AG10803 (cell line): ENCODE measurements at places on chromosomes 1 and 21.

DNA sequence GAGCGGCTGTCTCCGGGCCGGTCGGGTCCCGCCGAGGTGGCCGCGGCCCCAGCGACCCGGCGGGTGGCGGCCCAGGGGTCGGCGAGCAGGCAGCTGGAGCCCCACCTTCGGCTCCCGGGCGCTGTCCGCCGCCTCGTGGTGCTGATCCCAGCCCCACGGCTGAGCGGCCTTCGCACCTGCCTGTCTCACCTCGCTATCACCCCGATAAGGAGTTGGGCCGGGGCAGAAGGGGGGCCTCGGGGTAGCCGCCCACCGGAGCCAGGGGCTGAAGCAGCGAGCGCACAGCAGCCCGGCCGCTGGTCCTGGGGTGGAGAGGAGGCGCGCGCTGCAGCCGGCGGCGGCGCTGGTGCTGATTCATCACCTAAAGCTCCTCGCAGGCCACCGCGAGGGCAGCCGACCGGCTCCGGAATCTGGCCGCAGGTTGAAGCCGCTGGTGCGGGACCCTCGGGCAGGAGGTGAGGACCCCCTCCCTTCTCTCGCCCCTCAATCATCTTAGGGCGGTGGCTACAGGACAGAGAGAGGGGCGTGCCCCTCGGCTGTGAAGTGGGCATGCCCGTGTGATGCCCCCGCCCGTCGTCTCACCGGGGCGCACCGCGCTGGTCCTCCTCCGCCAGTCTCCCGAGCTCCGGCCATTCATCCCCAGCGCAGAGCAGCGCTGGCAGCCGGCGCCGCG lies 575 bp downstream of the TRIM67 start:
- DNase-seq = no peak

- peak; percentile 37 for DNase-seq
Observed at GRCh38 chr1:76625886-76626678, 241.2 kb upstream of the ST6GALNAC5 start.

GRCh38 chr1:214422137-214422671 lies 129.2 kb downstream of the PTPN14 start:
- peak; percentile 48 for DNase-seq

DNA sequence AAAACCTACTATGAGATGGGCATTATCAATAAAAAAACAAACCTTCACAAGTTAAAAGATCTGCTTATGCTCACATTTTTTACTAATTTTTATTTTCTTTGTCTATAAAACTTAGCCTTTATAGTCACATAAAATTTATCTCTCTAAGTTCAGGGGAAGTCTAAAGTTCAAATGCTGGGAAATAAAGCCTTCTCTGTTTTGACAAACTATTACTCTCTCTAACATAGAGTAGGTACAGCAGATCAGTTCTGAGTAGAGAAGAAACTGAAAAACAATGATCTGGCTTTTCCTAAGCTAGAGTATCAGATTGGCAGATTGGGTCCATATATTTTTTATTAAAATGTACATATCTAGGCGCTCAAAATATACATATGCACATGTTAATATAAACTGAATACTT lies 31.2 kb downstream of the C1orf141 start:
- DNase-seq = no peak

GRCh38 chr1:9626201-9626608 lies 25.3 kb upstream of the PIK3CD start:
- DNase-seq = no peak

- no peak for DNase-seq
Observed at GRCh38 chr1:18486195-18486594, 5.5 kb downstream of the KLHDC7A start.

DNA sequence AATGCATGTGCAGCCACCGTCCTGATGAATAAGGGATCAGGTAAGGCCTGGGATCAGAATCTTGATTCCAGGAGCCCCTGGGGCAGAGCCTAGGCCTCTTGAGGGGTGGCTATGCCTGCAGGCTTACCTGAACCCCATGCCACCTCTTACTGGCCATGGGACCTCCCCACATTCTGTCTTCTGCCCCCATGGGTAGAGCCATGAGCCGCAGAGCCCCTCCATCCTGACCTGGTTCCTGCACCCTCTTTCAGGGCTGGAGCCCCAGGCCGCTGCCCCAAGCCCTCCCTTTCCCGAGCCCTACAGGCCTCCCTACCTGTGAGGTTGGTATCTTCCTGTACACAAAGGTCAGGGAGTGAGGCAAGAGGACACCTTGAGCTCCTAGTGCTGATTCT lies 120.8 kb downstream of the DMRTB1 start:
- no peak for DNase-seq

- DNase-seq = no peak
Observed at GRCh38 chr1:37261129-37261528, 213.3 kb upstream of the ZC3H12A start.

GRCh38 chr1:178954325-178954690 lies 71.4 kb upstream of the FAM20B start:
- no peak for DNase-seq

- DNase-seq = no peak
Observed at GRCh38 chr1:243267471-243267880, 11.6 kb downstream of the SDCCAG8 start.

DNA sequence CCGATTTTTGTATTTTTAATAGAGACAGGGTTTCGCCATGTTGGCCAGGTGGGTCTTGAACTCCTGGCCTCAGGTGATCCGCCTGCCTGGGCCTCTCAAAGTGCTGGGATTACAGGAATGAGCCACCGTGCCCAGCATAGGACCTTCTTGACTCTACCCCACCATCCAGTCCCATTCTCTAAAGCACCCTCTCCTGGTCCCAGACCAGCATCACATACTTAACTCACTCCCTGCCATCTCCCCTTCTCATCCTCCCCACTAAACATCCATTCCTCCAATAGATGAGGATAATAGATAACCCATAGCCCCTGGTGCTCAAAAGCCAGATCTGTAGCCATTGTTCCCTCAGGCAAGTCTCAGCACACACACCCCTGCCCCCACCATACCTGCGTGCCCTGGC lies 2.1 kb downstream of the ENTREP3 start:
- DNase-seq = no peak

DNA sequence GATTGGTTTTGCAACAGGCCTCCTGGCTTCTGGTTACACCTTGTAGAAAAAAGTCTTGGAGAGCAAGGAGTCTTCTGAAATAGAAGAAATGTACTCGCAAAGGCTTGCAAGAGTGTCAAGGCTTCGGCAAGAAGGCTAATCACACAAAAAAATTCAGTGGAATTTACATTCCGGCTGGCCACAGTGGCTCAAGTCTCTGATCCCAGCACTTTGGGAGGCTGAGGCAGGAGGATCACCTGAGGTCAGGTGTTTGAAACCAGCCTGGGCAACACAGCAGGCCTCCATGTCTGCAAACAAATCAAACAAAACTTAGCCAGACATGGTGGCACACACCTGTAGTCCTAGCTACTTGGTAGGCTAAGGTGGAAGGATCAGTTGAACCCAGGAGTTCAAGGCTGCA lies 7.7 kb upstream of the DOP1B start:
- no peak for DNase-seq

- peak; percentile 31 for DNase-seq
Observed at GRCh38 chr1:198771563-198772153, 132.8 kb downstream of the PTPRC start.
